Activated CD4-positive, alpha-beta memory T cell treated with anti-CD3 and anti-CD28 coated beads for 36 hours (primary cell): ENCODE measurements at places on chromosomes 16 and 17. TPM values are rescaled to one million over a fixed set of nuclear protein-coding genes. Genes with fewer than 3 reads are reported as not detected.

Gene GRAPL
- total RNA-seq: 3.5 TPM

Gene ADAD2
- 0.19 TPM for total RNA-seq

Gene HSF4
- 34.8 TPM for total RNA-seq

Gene GNG13
- total RNA-seq: not detected

Gene KRTAP1-5
- total RNA-seq: not detected

Gene TLCD2
- 0.86 TPM for total RNA-seq

Gene CAPNS2
- total RNA-seq: not detected

Gene TMUB2
- 21.8 TPM for total RNA-seq

DNA sequence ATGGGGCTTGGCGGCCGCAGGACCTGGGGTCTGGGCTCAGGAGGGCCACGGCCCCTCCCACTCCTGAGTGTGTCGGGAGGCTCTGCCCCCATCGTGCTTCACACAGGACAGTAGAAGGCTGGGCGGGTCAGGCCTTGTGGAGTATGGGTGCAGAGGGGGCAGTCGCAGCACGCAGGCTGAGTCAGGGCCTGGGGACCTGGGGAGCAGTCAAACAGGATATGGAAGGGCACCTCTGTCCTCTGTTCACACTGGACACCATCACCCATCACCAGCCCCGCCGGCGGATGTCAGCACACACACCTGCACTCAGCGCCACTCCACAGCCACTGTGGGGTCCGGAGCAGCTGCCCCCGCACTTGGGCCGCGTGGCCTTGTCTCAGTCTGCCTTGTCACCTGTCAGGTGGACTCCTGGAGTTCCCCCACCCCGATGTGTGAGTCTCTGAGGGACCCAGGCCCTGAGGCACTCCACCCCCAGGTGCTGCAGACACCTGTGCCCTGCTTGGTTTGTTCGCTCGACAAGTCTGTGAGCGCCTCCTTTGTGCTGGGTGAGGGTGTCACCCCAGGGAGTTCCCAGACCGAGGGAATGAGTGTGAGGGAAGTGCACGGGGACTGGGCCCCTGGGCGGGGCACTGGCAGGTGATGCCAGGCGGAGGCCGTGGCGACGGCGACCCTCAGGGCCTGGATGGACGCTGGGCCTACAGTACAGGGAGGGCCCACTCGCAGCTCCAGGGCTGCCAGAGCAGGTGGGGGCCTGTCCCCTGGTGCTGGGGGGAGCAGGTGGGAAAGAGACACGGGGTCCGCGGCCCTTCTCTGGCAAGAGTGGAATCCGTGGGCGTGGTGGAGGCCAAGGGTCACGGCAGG, 31.7 kb downstream of the ZFPM1 start:
- no peak for DNase-seq

DNA sequence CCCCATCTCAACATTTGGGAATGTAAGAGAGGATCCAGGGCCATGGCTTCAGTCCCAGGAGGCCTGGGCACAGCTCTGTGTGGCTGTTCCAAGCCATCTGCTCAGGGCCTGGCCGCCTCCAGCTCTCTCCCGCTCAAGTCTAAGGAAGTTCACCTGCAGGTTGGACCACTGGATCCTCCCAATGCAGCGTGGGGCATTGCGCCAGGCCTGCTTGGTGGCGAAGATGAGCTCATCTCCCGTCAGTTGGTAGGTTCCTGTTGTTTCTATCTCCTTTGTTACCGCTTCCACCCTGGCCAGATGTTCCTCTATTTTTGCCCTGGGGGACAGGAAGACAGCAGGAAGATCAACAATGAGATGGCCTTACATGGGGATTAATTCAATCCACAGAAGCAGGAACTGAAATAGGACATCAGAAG, 17.5 kb downstream of the NOS2 start:
- DNase-seq: no peak

GRCh38 chr17:60231691-60232090, 81.9 kb downstream of the CA4 start:
- no peak for DNase-seq

DNA sequence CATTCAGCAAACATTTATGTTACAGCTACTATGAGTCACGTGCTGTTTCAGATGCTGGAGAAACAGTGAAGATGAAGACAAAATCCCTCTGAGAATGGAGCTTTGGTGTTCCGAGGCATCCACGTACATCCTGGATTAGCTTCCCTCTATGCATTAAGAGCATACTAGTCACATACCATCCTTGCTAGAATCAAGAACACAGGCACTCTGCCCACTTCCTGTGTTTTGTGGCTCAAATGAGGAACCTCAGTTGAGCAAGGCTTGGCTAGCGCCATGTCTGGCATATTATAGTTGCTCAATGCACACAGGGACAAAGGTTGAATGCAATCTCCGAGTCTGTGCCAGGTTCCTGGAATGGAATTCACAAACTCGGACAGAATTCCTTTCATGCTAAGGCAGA, 297.5 kb downstream of the XYLT1 start:
- DNase-seq: no peak

DNA sequence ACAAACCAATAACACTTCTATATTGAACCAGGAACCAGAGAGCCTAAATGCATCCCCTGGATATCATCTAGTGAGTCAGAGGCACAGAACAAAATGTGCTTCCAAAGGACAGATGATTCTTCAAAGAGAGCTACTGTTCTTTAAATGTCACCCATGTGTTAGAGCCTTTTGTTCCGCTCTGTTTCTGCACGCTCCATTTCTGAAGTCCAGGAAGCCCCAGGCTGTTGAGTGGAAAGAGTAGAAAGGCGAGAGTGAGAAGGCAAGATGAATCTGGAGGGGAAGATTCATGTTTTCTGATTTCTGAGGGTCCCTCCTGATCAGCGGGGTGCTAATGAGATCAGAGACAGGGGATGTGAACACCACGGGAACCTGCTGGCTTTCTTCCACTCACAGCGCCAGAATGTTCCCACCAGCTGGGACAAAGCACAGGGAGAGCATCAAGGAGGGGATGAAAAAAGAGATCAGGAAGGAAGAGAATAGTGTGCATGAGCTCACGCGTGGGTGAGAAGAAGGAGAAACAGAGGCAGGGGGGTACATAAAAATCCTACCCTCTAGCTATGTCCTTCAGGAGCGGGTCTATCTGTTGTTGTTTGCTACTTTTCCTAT, 559.9 kb upstream of the HSBP1 start:
- DNase-seq: no peak

DNA sequence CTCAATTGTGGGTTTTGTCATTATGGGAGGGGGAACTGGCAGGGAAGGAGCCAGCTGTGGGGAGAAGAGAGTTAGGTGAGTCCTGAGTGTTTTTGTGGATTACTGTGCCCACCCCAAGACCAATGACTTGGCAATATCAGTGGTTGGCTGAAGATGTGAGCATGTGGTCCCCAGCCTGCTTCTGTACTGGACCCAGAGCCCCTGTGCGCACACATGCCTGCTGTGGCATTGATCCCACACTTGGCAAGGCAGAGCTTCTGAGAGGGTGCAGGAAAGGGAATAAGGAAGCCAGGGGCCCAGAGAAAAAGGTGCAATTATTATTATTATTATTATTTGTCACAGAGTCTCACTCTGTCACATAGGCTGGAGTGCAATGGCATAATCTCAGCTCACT, 1.3 kb downstream of the PRAC1 start:
- no peak for DNase-seq

DNA sequence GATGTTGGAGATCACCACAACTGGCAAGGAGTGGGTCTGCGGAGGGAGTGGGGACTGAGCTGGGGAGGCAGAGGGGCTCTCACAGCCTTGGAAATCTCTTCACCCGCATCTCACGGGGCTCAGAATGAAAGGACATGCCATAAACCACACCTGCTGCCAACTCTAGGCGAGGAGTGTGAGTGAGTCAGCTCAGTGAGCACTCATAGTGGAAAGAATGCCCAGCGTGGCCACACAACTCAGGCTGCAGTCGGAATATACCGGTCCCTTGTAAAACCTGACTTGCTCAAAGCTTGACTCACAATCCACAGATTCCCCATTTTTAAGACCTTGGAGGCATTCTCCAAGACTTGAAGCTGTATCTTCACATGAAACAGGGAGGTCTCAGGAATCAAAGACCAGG, 36.7 kb downstream of the STAT5A start:
- no peak for DNase-seq

- no peak for DNase-seq
Observed at GRCh38 chr17:47982645-47983390, 11.9 kb downstream of the CDK5RAP3 start.

GRCh38 chr17:17675925-17676534, 5.2 kb upstream of the RAI1 start:
- peak; percentile 40 for DNase-seq

- no peak for DNase-seq
Observed at GRCh38 chr17:58528443-58528842, 14.0 kb upstream of the MTMR4 start.

- DNase-seq: peak; percentile 55
Observed at GRCh38 chr17:40450175-40450574, 6.9 kb downstream of the IGFBP4 start.

DNA sequence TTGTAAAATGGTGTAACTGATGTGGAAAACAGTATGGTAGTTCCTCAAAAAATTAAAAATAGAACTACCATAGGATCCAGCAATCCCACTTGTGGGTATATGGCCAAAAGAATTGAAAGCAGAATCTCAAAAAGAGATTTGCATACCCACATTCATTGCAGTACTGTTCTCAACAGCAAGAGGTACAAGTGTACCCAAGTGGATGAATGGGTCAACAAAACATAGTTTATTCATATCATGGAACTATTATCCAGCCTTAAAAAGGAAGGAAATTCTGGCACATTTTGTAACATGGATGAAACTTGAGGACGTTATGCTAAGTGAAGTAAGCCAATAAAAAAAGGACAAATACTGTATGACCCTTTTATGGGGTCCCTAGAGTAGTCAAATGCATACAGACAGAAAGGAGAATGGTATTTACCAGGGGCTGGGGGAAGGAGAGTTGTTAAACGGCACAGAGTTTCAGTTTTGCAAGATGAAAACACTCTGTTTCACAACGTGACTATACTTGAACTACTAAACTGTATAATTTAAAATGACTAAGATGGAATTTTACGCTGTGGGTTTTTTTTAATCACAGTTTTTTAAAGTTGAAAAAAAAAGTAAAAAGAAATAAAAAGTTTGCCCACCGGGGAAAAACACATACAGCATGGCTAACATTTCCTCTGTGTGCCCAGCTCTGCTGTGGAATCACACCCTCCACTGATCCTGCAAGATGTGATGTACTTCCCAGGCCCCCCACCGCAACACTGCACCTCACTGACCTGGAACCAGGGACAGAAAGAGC, 6.1 kb downstream of the TVP23A start:
- DNase-seq: peak; percentile 16

DNA sequence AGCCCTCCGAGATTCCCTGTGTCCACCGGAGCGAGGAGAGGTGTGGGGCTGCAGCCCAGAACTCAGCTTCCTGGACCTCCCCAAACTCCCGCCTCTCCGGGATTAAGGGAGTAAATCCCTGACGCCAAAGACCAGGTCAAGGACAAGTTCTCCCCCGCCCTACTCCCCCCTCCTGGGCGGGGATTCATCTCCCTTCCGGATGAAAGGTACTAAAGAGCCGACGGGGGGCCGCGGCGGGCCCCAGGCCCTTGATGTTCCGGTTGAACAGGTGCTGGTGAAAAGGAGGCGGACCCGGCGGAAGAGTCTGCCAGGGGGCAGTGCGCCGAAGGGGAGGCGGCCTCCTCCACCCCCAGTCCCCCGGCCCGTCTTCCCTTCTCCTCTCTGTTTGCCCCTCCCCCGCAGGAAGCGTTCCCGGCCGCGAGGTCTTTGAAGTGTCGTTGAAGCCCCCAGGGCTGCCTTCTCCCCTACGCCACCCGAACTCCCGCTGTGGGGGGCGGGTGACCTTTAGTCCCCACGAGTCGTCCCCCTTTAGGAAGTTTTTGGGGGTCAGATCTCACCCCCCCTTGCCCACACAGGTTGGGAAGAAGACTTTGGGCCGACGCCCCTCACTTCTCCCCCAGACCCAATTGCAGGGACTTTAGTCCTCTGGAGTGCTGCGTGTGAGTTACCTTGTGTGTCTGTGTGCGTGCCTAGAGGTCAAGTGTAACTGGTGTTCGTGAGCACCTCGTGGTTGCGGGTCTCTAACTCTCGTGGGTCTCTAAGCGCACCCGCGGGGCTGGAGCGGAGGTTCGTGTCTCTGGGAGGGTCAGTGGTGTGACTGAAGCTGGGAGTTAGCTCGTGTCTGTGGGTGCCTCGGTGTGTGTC, 1.1 kb upstream of the MLLT6 start:
- DNase-seq: peak; percentile 92

GRCh38 chr16:19601083-19601976, 45.8 kb downstream of the VPS35L start:
- DNase-seq: peak; percentile 25

- no peak for DNase-seq
Observed at GRCh38 chr16:66250686-66251431, 115.6 kb upstream of the CDH5 start.

GRCh38 chr17:82835766-82836512, 3.9 kb downstream of the ZNF750 start:
- no peak for DNase-seq

- no peak for DNase-seq
Observed at GRCh38 chr17:81249223-81250040, 10.3 kb downstream of the NDUFAF8 start.

- peak; percentile 67 for DNase-seq
Observed at GRCh38 chr16:31874366-31875111, 932 bp downstream of the ZNF267 start.

DNA sequence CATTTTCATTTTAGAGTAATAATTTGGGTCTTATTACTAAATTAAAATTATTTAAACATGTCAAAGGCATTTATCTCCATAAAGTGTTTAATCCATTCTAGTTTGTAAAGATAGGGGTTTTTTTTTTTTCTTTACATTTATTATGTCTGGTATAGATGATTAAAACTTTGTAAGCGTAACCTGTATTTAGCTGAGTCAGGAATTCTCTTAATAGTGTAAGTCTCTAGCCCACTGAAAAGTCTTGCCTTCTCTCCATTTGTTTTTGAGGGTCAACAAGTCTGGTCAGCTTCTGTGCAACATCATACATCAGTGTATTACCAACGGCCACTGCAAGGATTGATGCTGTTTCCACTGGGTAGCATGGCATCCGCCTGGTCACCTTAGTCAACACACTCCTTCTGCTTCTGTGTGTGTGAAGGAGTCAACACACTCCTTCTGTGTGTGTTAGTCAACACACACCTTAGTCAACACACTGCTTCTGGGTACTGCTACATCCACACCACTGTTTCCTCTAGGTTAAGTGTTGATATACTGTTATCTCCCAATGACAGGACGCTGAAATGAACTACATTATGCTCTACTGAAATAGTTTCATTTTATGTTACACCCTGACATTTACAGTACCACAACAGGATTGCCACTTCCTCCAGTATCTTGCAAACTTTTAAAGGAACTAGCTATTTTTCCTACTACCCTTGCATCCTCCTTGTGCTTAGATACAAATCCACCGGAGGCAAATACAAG, 37.3 kb upstream of the VWA3A start:
- peak; percentile 43 for DNase-seq

GRCh38 chr16:73279451-73279850, 231.5 kb upstream of the ZFHX3 start:
- no peak for DNase-seq
